ENCODE measurements at places on chromosomes 16 and 17.
A peak's percentile ranks its signal among the peaks of the same experiment; 100 is the strongest.

DNA sequence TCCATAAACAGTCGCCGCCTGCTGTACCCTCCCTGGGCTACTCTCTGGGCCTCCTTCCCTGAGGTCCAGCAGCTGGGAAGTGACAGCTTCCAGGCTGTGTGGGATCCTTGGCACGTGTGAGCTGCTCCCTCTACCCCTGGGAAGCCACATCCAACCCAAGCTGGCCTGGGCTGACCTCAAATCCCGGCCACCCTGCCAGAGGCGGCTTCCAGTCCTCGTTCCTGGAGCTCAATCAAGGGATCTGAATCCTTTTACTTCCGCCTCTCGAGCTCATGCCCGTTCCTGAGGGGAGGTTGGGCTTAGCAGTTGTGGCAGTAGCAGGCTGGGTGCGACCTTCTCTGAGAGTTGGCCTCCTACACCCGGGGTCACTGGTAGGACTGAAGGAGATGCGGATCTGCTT is 82.5 kb downstream of the NETO2 start:
- DNase-seq, result peak; percentile 23

DNA sequence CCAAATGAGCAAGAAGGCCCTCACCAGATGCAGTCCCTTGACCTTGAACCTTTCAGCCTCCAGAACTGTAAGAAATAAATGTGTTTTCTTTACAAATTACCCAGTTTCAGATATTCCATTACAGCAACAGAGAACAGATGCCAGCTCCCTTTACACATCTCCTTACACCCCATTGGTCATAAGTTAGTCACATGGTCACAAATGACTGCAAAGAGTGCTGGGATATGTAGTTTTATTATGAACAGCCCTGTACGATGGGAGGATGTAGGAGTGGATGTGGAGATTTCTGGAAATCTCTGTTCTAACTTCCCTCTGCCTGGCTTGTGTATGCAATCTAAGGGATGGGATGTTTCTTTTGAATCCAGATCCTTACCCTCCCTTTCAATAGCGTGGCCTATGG is 13.3 kb upstream of the RPL38 start:
- DNase-seq, result no peak

- DNase-seq, result no peak
Measured at GRCh38 chr16:11759997-11760396, 17.3 kb upstream of the TXNDC11 start.

- peak; percentile 60 for DNase-seq
Measured at GRCh38 chr17:21452377-21453143, 76.4 kb downstream of the KCNJ12 start.

GRCh38 chr17:82752371-82753200 is 721 bp downstream of the TBCD start:
- DNase-seq, result no peak

DNA sequence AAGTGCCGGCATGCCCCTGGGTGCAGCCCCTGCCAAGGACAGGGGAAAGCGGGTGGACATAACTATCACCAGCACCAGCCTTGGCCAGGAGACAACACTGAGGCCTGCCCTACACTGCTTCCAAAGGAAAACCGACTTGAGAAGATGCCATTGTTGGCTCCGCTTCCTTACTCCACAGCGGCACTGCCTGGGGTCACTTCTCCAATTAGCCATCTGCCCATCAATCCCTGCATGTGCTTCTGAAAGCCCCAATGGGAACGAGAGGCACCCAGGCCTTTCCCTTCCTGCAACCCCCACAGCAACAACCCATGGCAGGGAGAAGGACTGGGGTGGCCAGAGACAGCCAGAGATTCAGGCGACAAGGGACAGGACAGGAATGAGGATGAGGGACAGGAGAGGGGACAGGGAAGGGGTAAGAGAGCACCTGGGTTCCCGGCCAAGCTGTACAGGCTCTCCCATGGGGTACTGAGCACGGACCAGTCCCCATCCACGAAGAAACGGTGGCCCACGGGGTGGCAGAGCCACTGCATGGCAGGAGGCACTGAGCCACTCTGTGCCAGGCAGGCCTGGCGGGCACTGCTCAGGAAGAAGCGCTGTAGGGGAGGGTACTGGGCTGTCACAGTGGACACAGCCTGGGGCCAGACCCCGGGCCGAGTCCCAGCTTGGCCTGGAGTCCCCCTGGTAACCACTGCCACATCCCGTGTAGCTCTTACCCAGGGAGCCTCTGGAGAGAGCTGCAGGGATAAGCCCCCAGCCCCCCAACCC is 21.2 kb downstream of the SREBF1 start:
- no peak for DNase-seq

DNA sequence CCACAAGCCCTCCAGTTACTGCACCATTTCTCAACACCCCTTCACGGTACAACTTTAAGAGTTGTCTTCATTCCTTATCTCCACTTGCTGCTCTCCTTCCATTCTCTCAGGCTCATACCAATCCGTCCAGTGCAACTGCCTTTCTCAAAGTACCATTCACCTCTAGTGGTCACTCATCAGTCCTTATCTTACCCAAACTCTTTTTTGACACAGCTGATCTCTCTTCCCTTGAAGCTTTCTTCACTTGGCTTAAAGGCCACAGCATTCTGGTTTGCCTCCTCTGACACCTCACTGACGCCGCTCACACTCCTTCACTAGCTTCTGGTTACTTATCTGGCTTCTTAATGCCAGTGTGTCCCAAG is 24.9 kb downstream of the UBE2G1 start:
- no peak for DNase-seq

DNA sequence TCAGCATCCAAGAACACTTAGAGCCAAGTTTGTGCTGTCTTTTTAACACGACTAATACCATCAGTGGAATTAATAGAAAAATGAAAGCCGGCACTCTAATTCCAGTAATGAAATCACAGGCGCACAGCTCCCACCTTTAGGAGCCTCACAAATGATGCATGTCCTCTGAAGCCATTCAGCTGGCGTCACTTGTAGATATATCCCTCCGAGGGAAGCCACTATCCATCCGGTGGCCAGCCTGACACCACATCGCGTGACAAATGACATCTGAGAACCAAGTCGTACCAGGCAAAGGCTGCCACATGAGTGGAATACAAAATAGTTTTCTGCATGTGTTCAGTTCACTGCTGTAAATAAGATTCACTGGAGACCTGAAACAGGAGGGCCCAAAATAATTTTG is 205.6 kb downstream of the GRIN2A start:
- DNase-seq, result no peak

- no peak for DNase-seq
Measured at GRCh38 chr16:7381671-7382070, 49.0 kb downstream of the RBFOX1 start.

GRCh38 chr17:64117981-64118979 is 11.7 kb downstream of the ERN1 start:
- DNase-seq, result peak; percentile 65

- no peak for DNase-seq
Measured at GRCh38 chr16:29899516-29900101, at the start of gene SEZ6L2. Gene SEZ6L2, minus strand, starts transcription at chr16:29899550. Its CDS starts 531 bp downstream, at chr16:29899019.

- DNase-seq, result no peak
Measured at GRCh38 chr16:50025537-50025931, 509 bp downstream of the CNEP1R1 start.

- peak; percentile 81 for DNase-seq
Measured at GRCh38 chr16:48609652-48610029, 339 bp downstream of the N4BP1 start.

- DNase-seq, result no peak
Measured at GRCh38 chr17:56085576-56086267, 67.6 kb upstream of the ANKFN1 start.

DNA sequence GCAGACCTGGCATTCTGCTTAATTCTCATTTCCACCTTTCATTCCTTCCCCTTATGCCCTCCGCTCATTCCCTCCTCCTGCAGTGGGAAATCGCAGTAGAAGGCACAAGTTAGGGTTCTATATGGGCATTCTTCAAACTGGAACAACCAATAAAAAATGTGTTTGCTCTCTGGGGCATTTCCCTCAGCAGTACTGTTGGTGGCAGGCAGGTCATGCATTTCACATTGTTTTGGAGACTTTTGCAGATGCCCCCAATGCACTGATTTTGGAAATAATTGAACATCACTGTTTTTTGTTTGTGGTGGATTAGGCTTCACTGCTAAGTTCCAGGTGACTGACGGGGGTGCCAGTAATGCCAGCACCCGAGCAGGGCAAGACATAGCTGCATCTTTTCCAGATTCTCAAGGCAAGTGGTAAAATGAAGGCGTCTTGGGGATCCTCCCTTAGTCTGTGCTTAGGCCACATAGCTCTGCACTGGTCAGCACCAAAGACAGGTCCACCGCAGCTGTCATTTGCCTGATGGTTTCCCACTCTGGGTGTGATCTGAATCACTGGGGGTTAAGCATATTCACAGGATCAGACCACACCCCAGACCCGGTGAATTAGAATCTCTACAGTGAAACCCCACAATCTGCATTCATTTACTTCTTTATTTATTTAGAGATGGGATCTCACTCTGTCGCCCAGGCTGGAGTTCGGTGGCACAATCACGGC is 304.5 kb downstream of the CPPED1 start:
- no peak for DNase-seq

- DNase-seq, result peak; percentile 69
Measured at GRCh38 chr16:10362077-10362863, 23.6 kb upstream of the ATF7IP2 start.

GRCh38 chr17:3602499-3602898 is 6.7 kb downstream of the TRPV1 start:
- DNase-seq, result no peak

DNA sequence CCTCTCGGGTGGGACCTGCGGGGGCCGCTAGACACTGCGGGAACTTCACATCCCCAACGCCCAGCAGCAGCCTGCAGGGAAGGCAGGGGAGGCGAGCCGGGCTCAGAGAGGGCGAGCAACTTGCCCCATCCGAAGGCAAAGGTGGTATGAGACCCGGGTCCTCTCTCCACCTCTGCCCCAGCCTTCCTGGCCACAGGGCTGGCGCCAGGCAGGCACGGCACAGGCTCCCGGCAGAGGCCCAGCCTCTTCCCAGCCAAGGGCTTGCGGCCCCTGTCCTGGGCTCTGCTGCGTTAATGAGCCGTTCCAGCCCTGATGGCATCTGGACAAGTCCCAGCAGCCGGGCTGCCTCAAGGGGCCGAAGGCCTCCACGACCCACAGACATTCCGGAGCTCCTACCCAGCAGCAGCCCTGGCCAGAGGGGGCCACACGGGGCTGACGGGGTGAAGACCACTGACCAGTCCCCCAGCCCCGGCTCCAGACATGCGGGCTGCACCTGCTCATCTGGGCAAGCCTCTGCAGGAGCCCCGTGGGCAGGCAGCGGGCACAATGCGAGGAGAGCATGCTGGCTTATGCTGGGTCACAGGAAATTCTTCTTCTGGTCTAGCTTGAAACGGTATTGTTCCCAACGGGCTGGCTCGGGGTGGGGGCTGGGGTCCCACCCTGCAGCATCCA is 1.2 kb upstream of the HS3ST6 start:
- no peak for DNase-seq

GRCh38 chr16:53094013-53094630 is 39.3 kb downstream of the CHD9 start:
- DNase-seq, result peak; percentile 69

- no peak for DNase-seq
Measured at GRCh38 chr17:81651692-81652091, 4.7 kb downstream of the PDE6G start.

- no peak for DNase-seq
Measured at GRCh38 chr17:8975091-8975725, 9.7 kb upstream of the PIK3R5 start.

DNA sequence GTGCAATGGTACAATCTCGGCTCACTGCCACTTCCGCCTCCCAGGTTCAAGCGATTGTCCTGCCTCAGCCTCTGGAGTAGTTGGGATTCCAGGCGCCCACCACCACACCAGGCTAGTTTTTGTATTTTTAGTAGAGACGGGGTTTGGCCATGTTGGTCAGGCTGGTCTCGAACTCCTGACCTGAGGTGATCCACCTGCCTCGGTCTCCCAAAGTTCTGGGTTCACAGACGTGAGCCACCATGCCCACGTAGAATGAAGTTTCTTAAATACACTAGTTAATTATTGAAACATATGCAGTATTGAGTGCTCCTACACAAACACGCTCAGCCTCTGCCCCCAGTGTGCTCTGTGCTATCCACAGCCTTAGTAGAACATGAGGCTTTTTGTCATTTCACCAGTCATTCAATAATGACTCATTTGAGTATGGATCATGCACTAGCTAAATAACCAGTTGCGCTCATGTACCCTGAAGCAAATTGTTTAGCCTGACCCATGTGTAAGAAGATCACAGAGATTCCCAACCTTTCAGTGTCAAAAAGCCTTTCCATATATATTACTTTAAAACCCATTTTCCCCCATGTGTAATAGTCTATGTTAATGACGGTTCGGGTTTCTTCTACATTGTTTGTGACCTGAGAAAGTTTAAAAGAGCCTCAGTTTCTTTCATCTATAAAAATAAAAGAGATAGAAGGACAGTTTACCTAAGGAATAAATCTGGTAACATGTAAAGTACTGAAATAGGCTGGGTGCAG is 49.7 kb downstream of the TUBD1 start:
- DNase-seq, result peak; percentile 66

DNA sequence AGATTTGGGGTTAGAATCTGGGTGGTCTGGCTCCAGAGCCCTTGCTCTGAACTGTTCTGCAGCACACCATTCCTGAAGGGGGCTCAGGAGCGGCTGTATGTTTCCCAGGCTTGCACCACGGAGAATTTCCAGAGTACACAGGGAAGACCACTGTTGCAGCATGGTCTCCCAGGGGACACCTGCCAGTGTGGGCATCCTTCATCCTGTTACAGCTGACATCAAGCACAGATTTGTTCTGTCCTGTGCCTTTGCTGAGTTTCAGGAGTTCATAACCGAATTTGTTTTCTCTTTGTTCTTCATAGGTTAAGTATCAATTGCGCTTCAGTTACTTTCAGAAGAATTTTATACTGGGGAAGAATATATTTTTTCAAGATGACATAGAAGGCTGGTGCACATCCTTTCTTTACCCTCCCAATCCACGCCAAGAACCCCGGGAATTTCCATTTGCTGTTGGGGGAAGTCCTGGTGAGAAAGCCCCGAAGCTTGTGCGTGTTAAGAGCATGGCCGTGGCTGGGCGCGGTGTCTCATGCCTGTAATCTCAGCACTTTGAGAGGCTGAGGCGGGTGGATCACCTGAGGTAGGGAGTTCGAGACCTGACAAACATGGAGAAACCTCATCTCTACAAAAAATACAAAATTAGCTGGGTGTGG is 26.3 kb upstream of the ABCA3 start:
- DNase-seq, result no peak

DNA sequence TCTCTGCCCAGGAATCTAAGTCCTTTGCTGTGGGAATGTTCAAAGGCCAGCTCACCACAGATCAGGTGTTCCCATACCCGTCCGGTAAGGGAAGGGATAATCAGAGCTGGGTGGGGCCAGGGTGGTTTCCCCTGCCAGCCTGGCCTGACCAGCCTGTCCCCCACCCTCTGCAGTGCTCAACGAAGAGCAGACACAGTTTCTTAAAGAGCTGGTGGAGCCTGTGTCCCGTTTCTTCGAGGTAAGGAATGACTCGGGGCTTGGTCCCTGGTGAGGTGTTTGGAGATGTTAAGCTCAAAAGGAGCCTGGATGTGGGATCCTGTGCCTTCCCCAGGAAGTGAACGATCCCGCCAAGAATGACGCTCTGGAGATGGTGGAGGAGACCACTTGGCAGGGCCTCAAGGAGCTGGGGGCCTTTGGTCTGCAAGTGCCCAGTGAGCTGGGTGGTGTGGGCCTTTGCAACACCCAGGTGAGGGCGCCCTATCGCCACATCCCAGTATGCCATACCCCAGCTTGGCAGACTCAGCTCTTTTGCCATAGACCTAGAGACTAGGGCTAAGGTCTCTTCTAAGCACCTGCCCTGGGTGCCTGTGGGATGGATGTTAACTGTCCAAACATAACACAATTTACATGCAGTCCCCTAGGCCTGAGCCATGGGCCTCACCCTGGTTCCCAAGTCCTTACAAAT is 997 bp downstream of the ACADVL start:
- DNase-seq, result peak; percentile 79

GRCh38 chr17:41530062-41531048 is 2.2 kb upstream of the KRT19 start:
- DNase-seq, result no peak

Measured in left lobe of liver (tissue), 2 donors.